ENCODE measurements at places on chromosomes 16 and 17. TPM values are rescaled to one million over a fixed set of nuclear protein-coding genes. Genes with fewer than 3 reads are reported as not detected.

DNA sequence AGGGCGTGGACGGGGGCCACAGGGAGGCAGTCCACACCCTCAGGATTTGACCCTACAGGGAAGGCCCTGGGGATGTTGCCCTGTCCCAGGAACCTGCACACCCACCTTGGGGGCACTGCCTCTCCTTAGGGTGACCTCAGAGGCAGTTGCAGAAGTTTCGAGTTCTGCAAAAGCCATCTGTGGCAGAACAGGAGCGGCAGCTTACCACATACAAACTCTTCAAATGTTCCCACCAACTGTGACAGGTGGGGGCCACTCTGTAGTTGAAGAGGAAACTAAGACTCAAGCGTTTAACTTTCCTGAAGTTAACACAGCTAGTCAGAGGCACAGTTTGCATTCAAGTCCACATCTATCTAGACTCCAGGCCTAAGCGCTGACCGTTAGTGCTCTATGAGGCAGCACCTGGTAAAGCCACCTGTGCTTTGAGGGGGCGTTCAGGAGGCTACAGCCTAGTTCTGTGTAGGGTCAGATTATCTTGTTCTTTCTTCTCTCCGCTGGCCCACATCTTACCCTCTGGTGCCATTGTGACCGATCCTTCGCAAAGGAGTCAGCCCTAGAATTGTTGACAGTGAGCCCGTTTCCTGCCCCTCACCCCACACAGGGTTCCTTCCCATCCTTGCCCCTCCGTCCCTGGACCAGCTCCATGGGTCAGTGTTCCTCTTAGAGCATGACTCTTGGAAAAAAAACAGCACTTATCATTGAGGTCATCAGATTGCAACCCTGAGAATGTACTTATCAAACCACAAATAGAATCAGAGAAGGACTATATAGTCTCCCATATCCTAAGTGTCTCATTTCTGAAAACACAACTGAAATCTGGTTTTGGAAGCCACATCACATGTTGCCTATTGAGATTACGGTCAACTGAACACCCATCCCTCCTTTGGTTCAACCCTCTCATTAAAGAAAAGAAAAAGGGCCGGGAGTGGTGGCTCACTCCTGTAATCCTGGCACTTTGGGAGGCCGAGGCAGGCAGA, 45.4 kb downstream of the CDH1 start:
- DNase-seq = no peak

The DNAI2 gene
- polyA plus RNA-seq = not detected

The XYLT2 gene
- polyA plus RNA-seq = 17.0 TPM

GRCh38 chr17:16419929-16420271, 4.5 kb downstream of the TRPV2 start:
- no peak for DNase-seq

The KRTAP4-1 gene
- polyA plus RNA-seq = not detected

The SLC16A13 gene
- polyA plus RNA-seq = 3.4 TPM

DNA sequence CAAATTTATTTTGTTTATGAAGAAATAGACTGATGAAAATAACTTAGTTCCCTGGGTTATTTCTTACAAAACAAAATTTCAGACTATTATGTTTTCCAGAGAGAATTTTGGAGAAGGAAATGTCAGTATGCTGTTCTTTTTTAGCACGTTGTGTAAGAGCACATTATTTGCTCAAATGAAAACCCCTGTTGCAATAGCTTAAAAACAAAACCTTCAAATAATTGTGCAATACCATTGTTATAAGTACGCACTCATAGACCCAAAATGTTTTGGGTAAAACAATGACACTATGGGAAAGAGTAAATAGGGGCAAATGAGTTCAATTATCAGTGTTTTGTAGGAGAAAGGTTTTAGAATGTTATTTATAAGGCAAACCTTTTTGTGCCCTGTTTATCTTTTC, 18.2 kb downstream of the VMP1 start:
- peak; percentile 68 for DNase-seq

DNA sequence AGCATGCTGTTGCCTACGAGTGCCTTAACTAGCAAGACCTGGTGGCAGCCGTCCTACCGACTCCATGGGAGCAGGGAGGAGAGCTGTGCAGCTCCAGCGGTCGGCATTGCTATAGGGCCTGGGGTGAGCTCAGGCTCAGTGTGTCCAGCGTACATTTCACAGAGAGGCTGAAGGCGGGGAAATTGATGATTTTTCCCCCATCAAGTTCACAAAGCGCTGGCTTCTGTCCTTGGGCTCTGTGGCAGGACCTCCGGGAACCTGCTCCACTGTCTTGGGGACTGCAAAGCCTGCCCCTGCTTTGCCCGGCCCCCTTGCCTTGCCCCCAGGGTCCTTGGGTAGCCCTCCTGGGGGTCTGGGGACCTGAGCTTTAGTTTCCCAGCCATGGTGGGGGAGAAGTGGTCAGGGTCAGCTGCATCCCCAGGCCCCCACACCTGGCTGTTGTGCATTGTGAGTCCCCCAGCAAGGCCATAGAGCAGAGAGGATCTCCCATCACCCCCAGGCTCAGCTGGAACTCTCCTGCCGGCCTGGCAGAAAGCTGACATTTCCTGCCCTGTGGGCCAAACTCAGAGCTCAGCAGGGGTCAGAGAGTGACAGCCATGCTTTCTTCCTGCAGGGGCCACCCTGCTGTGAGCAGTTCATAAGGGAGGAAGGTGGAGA, 3.9 kb upstream of the KCNJ18 start:
- DNase-seq = no peak

The MT1H gene
- polyA plus RNA-seq = not detected

- DNase-seq = no peak
These were observed 3.7 kb downstream of the TEPSIN start for GRCh38 chr17:81234940-81235821.

DNA sequence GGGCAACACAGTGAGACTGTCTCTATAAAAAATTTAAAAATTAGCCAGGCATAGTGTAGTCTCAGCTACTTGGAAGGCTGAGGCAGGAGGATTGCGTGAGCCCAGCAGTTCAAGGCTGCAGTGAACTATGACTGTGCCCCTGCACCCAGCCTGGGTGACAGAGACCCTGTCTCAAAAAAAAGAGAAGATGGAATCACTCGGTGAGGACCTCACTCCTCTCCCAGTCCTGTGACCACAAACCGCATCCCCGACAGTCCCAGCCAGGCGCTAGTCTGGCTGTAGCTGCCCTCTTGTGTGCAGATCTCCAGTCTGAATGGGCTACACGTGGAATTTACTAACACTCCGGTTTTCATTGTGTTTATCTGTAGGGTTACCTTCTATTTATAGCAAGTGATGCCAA, 11.1 kb downstream of the DEXI start:
- DNase-seq = no peak

The DPEP1 gene
- 52.2 TPM for polyA plus RNA-seq

The CA7 gene
- polyA plus RNA-seq = not detected

The NOG gene
- not detected for polyA plus RNA-seq

- no peak for DNase-seq
These were observed 4.9 kb downstream of the CD300A start for GRCh38 chr17:74471341-74471740.

DNA sequence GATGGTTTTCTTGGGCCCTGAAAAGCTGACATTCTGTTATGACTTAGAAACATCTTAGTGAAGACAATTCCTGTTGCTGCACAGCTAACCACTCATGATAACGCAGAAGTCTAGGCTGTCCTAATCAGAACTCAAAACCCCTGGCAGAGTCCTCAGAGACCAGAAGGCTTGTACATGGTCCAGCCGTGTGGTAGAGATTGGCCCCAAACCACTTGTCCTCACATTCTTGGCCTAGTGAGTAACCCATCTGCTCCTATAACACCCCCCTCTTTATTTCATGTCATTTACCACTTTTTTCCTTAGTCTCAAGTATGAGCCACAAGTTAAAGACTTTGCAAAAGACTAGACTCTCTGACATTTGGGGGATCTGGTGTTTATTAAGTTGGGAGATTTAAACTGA, 116.5 kb upstream of the ADAMTS18 start:
- DNase-seq = no peak

DNA sequence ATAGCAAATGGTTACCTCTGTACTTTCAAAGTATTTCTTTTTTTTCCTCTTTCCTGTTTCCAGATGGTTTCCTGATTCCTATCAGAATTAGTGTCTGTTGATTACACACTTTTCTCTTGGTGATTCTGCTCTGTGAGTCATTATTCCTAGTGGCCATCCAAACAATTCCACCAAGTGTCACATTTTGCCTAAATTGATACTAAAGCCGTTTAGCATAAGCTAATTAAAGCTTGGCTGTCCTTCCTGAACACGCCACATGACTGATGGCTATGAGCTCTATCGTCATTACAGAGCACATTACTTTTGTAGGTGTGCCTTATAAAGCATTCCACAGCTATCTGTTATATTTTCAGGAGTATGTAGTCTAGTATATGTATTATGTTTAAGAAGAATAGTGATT, 671.2 kb downstream of the CDH8 start:
- DNase-seq = no peak

DNA sequence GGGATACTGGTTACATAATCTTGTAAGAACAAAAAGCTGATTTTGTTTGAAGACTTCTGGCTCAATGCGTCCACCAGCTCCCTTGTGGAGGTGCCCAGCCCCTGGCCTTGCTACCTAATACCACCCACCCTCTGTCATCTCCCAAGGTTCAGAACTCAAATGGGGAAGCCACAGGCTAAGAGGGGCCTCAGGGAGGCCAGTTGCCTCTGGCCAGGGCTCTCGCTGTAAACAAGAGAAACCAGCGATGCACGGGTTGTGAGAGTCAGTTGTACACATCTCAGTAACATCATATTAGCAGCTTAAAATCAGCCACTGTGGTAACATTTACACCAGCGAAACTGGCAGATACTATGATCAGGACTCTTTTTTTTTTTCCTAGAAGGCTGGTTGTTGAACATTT, 6.0 kb downstream of the TEKT5 start:
- DNase-seq = no peak

GRCh38 chr16:49283376-49284049, 1.9 kb upstream of the CBLN1 start:
- no peak for DNase-seq

GRCh38 chr16:56600398-56600999, 7.9 kb upstream of the MT2A start:
- DNase-seq = peak; percentile 59

- DNase-seq = peak; percentile 8
These were observed 483 bp downstream of the RPA1 start for GRCh38 chr17:1830288-1830687.

The MFAP4 gene
- polyA plus RNA-seq = 0.08 TPM

DNA sequence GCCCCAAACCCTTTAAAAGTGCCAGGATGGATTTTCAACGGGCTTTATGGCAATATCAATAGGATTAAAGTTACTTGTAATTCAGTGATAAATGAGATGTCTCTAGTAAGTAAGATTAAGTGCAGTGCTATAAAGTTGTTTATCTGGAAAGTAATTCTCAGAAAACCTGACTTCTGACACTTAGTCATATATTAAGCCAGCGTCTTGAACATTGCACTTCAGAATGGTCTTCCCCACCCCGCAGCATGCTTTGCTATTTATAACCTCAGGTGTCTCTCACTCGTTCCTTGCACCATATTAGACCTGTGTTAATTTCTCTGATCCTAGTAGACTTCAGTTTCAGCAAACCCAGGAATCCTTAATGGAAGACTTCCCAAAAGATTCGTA, 2.1 kb upstream of the MAF start:
- DNase-seq = no peak

GRCh38 chr16:78704416-78704815, 605.0 kb downstream of the WWOX start:
- DNase-seq = no peak

- DNase-seq = no peak
These were observed 104.5 kb downstream of the CRLF3 start for GRCh38 chr17:30720013-30720471.

The HS3ST4 gene
- not detected for polyA plus RNA-seq

The TNK1 gene
- 3.5 TPM for polyA plus RNA-seq

- DNase-seq = no peak
These were observed 128.2 kb upstream of the PSMD7 start for GRCh38 chr16:74168445-74168844.

The CNTNAP1 gene
- polyA plus RNA-seq = 7.7 TPM

The EXOC3L1 gene
- polyA plus RNA-seq = 0.10 TPM

DNA sequence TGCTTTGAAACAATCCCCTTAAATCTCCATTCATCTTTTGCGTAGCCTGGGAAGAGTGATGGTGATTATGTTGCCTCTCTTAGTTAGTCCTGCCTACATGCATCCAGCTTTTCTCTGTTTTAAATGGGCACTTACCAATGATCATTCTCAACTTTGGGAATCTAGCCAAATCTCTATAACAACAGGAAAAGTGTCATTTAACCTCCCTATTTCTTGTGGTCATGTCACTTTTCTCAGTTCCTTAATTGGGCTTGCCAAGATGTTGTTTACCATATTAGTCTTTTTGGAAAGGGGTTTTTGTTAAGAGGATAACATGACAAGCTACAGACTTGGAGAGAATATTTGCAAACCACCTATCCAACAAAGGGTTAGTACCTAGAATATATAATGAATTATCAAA, 15.6 kb upstream of the CLEC10A start:
- no peak for DNase-seq

The HCRT gene
- polyA plus RNA-seq = not detected

The LITAFD gene
- polyA plus RNA-seq = not detected

DNA sequence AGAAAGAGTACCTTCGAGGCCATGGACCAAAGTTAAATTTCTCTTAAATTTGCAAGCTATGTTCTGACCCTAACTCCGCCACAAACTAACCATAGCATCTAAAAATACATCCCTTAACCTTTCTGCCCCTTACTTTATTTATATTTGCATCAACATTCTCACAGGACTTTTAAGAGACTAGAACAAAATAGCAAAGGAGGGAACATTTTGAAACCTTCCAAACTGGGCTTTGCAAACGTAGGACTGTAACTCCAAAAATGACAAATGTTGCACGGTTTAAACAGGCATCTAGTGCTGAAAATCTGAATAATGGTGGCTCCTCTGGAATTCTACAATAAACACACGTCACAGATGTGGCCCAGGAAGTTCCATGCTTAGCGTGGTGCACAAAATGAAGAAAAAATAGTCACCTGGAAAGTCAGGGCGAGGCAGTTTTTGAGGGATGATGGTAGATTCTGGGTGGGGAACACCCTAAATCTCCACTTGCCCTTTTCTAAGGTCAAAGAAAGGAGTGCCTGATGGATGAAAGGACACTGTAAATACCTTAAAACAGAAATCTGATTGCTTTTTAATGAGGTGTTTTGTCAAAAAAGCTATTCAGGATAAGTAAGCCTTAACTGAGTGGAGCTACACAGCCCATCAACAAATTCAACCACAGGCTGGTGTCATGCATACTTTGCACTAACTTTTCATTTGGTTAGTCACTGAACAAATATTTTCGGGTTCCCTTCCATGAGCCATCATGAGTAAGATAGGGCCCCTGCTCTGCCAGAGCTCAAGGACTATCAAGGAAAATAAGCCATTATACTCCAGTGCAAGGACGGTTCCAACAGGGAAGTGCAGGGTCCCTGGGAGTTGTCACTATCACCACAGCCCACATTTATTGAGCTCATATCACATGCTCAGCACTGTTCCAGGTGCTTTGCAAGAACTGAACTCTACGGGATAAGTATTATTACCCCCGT, 21.2 kb downstream of the ARHGAP17 start:
- peak; percentile 99 for DNase-seq

The MT1A gene
- 4.8 TPM for polyA plus RNA-seq

The OTOA gene
- 0.05 TPM for polyA plus RNA-seq

The TMEM100 gene
- polyA plus RNA-seq = not detected

DNA sequence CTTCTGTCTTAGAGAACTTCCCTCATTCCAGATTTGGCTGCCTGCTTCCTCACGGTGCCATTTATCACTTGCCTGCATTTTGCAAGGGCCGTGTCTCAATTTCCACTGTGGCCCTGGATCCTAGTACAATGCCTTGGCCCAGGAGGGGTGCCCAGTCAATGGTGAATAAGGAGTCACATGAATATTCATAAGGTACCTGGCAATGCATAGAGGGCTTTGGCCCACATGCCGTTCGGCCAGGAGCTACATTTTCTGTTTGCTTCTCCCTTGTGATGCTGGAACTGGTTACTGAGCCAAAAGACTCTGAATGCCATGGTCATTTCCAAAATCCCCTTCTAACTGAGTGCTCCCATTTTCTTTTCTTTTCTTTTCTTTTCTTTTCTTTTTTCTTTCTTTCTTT, 4.8 kb upstream of the PIRT start:
- DNase-seq = no peak

Measured in HepG2 (cell line).